Kasumi-1 (cell line): ENCODE measurements at places on chromosomes 11 and 22.

GRCh38 chr11:70901951-70902521 lies 350.3 kb downstream of the SHANK2 start:
- DNase-seq, result no peak

- no peak for DNase-seq
Observed at GRCh38 chr11:15223318-15223717, 108.6 kb downstream of the INSC start.

GRCh38 chr11:114499756-114500155 lies 59.9 kb downstream of the NXPE1 start:
- DNase-seq, result no peak

DNA sequence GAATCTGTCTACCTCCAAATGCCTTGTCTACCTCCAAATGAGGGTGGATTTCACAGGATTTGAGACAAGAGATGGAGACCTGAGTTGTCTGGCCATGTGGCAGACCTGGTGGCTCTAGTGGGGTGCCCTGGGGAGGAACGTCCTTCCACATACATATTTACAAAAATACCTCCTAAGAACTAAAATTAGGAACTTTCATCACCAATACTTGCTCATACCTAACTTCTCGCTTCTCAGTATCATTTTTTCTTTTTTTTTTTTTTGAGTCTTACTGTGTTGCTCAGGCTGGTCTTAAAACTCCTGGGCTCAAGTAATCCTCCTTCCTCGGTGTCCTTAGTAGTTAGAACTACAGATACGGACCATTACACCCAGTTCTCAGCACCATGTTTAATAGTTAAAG lies 117.9 kb downstream of the MED15 start:
- no peak for DNase-seq

DNA sequence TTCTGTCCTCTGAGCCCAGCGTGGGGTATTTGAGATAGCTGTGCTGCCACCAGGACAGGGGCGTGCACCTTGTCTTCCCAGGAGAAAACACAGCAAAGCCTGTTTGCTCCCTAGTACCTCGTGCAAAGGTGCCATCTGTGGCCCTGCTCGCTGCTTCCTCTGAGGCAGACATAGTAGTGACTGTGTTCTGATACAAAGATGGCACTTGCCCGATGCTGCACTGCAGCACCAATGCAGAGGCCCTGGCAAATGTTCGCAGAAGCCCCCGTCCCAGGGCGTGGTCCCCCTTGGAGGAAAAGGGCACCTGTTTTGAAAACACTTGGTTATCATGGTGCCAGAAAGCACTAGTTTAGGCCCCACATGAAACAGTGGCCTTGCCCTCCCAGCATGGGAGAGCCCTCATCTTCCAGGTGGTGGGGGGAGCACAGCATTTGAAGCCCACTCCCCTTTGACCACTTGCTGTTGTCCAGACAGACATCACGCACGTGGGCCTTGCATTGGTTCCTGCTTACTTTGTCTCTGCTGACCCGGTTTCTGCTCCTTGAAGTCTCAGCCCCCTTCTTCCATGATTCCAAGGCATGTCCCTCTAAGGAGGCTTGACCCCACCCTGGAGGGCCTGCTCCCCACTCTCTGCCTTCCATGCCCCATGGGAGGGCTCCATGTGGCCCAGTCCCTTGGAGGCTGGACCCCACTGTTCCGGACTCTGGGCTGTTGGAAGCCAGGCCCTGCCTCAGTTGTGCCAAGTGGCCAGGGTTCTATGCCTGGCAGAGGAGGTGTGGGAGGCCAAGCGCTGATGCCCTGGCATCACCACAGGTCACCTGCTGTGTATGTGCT lies 109.4 kb downstream of the KCNQ1OT1 start:
- no peak for DNase-seq

DNA sequence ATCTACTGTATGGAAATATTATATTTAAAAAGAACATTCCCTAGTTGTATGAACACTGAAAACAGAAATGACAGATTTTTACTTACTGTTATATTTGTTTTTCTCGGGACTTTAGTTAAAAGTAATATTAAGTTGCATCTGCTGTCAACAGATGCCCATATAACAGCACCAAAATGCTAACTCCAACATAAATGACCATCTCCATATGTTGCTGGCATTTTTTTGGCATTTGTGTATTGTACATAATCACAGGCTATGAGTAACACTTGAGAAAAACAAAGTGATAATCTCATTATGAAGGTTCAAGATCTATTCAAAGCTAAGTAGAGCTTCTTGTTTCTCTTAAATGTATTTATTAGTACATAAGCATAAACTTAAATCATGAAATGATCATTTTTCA lies 172.0 kb downstream of the CNTN5 start:
- DNase-seq, result no peak
